Activated naive CD4-positive, alpha-beta T cell treated with Interleukin-2 at 50 U/mL for 16 hours (primary cell): ENCODE measurements at places on chromosomes 13 and 19.

GRCh38 chr13:29454931-29455481 lies 140.5 kb downstream of the SLC7A1 start:
- DNase-seq, result no peak

DNA sequence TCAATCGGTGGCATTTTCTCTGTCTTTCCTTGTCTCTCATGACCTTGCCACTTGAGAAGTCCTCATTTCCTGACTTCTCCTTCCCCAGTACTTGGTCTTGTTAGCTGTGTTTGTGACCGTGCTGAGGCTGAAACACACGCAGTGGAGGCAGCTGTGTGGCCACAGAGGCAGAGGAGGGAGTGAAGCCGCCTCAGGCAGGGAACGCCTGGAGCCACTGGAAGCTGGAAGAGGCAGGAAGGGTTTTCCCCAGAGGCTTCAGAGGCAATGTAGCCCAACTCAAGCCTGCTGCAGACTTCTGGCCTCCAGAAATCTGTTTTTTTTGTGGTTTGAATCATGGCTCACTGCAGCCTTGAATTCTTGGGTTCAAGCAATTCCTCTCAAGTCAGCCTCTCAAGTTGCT lies 29.2 kb upstream of the ARGLU1 start:
- DNase-seq, result no peak

DNA sequence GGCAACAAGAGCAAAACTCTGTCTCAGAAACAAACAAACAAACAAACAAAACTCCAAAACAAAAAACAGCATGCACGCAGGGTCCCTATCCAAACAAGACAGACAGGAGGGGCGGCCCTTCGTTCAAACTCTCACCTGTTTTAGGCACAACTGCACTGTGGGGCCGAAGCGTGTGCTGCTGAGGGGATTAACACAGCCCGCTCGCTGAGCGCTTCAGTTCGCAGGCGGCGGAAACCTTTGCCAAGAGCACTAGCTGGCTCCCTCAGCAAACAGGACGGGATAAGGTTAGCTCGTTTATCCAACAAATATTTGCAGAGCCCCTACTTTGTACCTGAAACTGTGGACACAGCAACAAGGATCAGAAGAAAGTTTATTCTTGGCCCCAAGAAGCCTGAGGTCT lies 1.6 kb upstream of the ADPRHL1 start:
- no peak for DNase-seq

DNA sequence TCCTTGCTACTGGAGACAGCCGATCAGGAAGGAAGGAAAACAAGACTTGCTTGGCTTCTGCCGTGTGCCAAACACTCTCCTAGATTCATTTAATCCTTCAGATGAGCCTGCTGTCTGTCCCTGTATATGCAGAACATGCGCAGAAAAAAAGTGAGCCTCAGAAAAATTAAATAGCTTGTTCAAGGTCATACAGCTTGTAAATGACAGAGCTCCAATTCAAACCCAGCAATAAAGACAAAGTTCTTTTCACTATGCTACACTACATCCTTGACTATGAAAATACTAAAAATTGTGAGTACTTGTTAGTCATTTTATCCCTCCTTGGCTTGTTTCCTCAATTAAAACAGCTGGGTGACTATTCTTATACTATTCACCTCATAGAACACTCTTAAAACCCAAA lies 121.4 kb downstream of the KCNRG start:
- no peak for DNase-seq

DNA sequence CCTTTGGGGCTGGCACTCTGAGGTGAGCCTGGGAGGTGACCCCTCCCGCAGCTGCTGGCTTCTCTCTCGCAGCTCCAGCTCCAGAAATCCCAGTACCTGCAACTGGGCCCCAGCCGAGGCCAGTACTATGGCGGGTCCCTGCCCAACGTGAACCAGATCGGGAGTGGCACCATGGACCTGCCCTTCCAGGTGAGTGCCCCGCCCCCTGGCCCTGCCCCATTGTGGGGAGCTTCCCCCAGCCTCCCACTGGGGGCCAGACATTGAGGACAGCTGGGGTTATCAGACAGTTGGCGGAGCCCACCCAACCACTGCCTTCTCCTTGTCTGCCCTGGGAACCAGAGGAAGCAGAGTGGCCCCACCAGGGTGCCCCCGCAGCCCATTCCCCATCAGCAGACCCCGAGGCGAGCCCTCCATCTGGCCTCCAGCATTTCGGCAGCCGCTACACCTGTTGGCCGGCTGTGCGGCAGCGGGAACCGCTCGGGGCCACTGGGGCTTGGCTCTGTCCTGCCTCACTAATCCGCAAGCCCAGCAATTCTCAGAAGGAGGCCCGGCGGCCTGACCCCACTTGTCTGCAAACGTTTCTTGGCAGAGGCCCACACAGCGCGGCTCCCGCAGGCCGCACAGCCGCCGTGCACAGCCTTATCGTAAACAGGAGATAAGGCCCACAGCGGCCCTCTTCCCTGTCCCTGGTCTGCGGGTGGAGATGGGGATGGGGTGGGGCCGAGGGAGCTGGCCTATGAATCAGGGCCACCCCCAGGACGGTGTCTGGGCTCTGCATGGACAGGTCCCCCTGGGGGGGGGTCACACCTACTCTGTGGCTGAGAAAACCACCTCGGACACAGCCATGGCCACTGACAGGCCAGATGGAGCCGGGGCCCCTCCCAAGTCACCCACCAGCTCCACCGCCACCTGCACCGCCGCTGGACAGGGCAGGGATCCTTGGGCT lies 48.0 kb downstream of the COMP start:
- no peak for DNase-seq

DNA sequence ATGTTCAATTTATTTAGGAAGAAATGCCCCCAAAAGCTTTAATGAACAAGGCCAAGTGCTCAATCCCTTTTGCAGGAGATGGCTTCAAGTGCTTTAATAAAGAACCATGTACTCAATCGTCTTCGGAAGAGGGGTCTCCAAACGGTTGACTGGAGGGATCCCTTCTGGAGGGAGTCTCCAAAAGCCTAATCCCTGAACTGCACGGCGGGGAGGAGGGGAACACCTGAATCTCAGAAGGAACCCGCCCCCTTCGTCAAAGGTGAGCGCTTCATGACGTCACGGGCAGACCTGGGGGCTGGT lies 505 bp downstream of the PAF1 start:
- DNase-seq, result peak; percentile 79

DNA sequence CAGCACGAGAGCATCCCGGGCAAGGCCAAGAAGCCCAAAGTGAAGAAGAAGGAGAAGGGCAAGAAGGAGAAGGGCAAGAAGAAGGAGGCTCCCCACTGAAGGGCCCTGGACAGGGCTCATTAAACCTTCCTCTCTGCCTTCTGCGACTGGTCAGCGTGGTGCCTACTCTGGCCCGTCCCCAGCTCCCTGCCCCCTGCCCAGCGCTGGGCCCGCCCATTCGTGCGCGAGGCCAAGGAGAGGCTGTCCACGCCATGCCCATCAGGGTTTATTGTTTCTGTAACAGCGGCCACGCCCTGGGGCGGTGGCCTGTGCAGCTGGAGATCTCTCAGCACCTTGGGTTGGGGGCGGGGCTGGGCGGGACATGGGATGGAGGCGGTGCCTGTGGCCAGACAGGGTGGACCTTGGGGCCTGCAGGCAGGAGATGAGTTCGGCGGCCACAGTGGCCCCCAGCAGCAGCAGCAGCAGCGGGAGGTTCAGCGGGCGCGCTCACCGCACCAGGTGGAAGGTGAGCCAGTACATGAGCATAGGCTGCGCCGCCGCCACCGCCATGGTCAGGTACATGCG lies 897 bp downstream of the C19orf33 start:
- no peak for DNase-seq
